Germinal center (tissue), 1 donor: ENCODE measurements at places on chromosomes 3 and 15.
A peak's percentile ranks its signal among the peaks of the same experiment; 100 is the strongest.

DNA sequence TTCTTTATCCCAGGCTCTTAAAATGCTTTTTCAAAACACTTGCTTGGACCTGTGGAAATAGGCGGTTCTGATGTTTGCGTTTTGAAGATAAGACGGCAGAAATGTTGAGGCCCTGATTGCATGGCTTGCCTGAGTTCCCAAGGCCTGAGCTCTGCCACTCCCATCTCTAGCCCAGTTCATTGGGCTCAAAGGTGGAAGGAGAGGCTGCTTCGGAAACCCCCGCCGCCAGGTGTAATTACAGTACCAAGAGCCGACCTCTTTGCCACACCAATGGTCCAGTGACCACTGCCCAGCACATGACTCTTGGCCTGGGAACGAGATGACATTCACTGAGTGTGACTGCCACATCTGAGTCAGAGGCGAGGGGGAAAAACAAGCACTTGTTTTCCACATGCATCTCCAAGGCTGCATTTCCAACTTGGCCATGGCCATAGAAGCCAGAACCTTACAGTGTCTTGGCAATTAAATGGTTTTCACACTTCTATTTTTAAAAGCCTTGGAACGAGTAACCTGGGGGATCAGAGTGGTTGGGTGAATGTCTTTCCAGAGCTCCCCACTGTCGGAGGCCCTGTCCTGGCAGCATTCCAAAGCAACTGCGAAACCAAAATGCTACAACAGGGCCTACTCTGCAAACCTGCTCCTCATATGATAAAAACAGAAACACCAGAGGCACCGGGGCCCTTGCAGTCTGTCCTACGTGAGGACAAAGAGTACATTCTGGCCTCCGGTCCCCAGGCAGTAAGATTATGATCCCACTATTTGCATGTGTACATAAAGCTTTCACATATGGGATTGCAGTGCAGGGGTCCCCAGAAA is 63.8 kb upstream of the CGNL1 start:
- DNase-seq = no peak

- DNase-seq = no peak
Measured at GRCh38 chr3:12158387-12159226, at the start of gene TIMP4. Gene TIMP4 (minus strand): TSS chr3:12158912. CDS start chr3:12158840, 72 bp downstream.

DNA sequence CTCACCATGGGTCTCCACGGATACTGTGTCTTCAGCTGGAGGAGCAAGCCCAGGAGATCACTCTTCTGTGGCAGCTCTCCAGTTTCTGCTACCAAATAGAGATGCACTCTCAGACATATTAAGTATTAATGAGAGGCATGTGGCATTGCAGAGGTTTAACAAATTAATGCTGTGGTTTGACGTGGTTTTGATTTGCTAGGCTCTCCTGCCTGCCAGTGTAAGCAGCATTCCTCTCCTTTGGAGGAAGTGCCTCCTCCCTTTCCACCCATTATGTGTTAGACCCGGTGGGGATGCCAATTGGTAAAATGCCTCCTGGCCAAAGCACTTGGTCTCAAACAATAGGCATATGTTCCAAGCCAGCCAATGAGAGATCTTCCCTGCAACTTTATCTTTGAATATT is 124.8 kb downstream of the MYLK start:
- no peak for DNase-seq

GRCh38 chr3:38578551-38578950 is 70.9 kb downstream of the SCN5A start:
- no peak for DNase-seq

GRCh38 chr15:36598529-36599177 is 19.2 kb downstream of the CDIN1 start:
- DNase-seq = no peak

GRCh38 chr3:48478626-48479555 is 25.1 kb downstream of the SHISA5 start:
- no peak for DNase-seq

GRCh38 chr3:7188551-7188950 is 327.6 kb downstream of the GRM7 start:
- DNase-seq = no peak

DNA sequence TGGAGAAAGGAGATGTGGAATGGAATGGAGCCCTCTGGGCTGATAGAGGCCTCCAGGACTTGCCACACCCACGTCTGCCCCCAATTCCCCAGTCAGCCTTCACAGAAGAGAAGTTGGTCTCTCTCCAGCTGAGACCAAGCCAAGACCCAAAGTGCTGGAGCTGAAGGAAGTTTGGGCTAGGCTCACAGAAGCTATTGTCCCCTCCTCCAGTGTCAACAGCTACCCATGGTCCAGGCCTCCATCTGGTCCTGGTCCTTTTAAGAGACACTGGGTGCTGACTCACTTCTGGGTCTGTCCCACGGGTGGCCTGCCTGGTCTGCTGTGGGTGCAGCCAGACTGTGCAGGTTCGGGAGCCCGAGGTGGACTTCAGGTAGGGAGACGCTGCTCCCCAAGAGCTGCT is 179.8 kb downstream of the APBA2 start:
- DNase-seq = no peak

- no peak for DNase-seq
Measured at GRCh38 chr15:57509126-57509525, 82.6 kb upstream of the MYZAP start.

DNA sequence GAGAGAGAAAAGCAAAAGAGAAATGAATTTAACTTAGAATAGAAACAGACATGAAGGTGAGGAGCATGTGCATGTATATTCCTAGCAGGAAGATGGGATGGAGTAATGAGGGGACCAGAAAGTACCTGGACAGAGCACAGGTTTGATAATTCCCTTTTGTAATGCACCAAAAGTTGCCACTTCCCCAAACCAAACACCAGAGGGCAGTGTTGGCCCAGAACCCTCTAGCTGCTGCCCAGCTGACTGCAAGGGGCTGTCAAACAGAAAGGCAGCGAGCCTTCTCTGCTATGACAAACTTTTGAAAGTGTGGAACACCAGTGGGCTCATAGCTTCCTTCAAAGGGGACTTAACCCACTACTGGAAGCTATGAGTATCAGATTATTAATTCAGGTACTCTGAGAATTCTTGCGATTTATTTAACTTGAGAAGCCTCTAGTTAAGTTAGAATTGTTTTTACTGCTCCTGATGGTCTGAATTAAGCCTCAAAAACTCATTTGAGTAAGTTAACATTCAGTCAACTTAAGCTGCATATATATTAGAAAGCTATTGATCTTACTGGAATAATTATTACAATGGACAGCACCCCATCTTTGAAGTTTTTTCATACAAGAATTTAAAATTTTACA is 234.9 kb downstream of the NEK10 start:
- DNase-seq = peak; percentile 47

DNA sequence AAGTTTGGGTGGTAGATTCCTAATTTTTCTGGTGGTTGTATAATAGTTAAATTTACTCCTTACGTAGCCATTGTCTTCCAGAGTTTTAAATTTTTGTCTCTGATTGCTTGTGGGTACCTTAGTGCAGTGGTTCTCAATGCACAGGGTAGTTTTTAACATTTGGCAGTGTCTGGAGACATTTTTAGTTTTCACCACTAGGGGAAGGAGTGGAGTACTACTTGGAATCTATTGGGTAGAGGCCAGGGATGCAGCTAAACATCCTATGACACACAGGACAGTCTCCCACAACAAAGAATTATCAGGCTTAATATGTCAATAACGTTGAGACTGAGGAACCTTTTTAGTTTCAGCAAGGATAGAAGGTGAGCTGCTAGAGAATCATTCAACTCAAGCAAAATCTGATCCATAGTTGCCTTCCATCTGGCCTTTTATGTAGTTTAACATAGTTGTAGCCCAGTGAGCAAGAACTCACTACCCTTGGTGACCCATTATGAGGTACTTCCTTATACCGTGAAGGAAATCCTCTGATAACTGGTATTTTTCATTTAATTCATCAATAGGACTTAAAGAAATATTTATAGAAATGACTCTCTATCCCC is 8.6 kb upstream of the STX19 start:
- peak; percentile 8 for DNase-seq

DNA sequence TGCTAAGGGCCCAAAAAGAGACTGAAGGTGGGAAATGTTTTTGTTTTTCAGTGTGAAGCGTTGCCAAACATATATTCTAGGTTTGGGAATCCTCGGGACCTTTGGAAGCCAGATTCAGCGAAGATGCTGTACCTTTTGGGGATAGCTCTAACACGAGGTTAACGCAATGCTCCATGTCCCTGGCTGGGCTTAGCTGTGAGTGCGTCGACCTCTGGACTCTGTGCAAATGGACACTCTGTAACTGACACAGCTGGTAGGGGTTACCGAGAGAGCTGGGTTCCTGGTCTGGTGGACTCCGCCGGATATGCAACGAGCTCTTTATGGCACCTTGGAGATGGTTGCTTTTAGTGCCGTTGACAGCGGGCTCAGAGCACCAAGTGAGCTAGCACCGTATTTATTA is 724 bp upstream of the SH3GL3 start:
- DNase-seq = no peak

DNA sequence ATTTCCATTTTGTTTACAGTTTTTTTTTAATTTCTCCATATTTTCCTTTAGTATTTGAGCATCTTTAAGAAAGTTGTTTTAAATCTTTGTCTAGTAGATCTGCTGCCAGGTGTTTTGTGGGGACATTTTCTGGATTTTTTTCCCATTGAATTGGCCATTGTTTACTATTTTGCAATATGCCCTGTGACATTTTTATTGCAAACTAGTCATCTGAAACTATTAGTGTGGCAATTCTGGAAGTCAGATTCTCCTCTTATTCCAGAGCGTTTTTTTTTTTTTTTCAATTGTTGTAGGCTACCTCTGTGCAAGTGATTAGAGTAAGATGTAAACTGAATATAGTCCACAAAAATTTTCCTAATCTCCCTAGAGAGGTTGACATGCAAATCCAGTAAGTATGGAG is 334.2 kb downstream of the PYDC2 start:
- DNase-seq = no peak

GRCh38 chr3:15325228-15325627 is 7.2 kb downstream of the SH3BP5 start:
- DNase-seq = no peak

GRCh38 chr15:69703532-69704187 is 251.0 kb downstream of the RPLP1 start:
- DNase-seq = no peak

DNA sequence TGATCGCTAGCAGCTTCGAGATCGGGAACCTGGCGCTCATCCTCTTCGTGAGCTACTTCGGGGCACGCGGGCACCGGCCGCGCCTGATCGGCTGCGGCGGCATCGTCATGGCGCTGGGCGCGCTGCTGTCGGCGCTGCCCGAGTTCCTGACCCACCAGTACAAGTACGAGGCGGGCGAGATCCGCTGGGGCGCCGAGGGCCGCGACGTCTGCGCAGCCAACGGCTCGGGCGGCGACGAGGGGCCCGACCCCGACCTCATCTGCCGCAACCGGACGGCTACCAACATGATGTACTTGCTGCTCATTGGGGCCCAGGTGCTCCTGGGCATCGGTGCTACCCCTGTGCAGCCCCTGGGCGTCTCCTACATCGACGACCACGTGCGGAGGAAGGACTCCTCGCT is 62.5 kb downstream of the SLCO3A1 start:
- DNase-seq = no peak

GRCh38 chr15:53752406-53752805 is 7.1 kb downstream of the WDR72 start:
- DNase-seq = no peak

GRCh38 chr15:40323953-40324937 is 753 bp downstream of the INAFM2 start:
- peak; percentile 34 for DNase-seq

- no peak for DNase-seq
Measured at GRCh38 chr15:91535856-91536500, 317.5 kb upstream of the SLCO3A1 start.

GRCh38 chr3:133117342-133117741 is 79.2 kb downstream of the TMEM108 start:
- no peak for DNase-seq

- DNase-seq = no peak
Measured at GRCh38 chr3:45509038-45509767, 85.3 kb upstream of the LIMD1 start.

- DNase-seq = no peak
Measured at GRCh38 chr15:39321977-39322376, 258.9 kb upstream of the THBS1 start.

GRCh38 chr3:138591392-138591791 is 2.7 kb downstream of the CEP70 start:
- DNase-seq = no peak

- no peak for DNase-seq
Measured at GRCh38 chr15:25532269-25533140, 93.7 kb upstream of the UBE3A start.

DNA sequence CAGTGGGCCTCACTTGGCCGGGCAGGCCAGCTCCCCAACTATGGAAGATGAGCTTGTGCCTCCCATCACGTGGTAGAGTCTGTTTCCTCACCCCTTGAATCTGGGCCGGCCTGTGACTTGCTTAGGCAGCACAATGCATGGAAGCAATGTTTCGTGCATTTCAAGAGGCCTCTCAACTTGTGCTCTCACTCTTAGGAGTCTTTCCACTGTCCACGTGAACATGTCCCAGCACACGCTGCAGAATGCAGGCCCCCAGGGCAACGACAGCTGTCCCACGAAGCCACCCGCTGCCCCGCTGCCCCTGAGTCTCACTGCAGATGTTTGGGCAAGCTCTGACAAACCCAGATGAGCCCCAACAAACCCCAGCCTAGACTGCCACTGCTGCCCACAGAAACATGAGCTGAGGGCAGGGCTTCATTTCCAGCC is 27.2 kb upstream of the SLC41A3 start:
- no peak for DNase-seq

DNA sequence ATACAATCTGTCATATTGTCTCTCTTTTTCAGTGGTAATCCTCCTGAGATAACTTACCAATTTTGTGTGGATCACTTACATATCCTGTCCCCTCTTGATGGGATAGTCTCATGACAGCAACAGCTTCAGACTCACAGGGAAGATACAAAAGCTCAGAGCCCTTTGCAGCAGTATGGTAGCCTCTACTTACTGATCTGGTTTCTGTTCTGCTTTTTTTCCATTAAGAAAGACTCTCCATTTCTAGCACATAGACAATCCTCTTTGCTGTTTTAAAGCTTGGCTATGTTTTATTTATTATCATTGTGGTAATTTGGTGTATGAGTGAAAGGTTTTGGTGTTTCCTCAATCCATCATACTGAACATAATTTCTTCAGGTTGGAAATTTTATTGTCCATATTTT is 25.4 kb upstream of the SOX14 start:
- DNase-seq = no peak

DNA sequence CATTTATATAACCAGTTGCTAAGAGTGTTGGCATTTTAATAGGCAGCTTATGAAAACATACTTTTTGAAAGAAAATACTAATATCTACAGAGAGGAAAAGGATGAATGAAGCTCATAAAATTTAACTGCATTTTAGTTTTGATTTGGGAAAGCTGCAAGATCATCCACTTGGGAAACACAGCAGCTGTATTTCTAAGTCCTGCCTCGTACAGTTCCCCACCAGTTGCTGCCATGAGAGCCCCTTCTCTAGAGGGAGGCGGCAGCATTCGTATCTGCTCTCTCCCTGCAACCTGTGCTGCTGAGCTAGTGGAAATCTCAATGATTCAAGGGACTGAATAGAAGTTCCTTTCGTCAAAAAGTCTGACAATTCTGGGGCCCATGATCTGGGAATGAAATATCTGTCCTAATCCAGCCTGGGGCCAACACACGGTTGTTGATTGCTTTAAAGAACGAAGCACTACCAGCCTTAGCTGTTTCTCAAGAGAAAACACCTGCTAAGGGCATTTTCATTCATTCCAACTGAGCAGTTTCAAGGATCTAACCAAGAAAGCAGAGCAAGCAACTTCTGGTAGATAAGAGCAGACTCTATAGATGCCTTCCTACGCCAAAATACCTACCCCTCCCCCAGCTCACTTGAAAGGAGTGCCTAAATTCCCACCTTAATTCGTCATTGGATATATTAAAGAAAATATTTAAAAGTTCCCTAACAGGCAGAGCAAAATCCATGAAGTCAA is 223.7 kb downstream of the MAGI1 start:
- DNase-seq = no peak
